Activated naive CD8-positive, alpha-beta T cell treated with anti-CD3 and anti-CD28 coated beads for 36 hours (primary cell): ENCODE measurements at places on chromosomes 12 and 14. TPM values are rescaled to one million over a fixed set of nuclear protein-coding genes. Genes with fewer than 3 reads are reported as not detected.

- H3K36me3 ChIP-seq: no peaks in the 10 kb centered on the region
- DNase-seq: no peak
- H3K4me1 ChIP-seq: no peaks in the 10 kb centered on the region
- H3K27ac ChIP-seq: no peak overlapping the region
Measured at GRCh38 chr12:96810057-96810456, 97.0 kb upstream of the NEDD1 start.

DNA sequence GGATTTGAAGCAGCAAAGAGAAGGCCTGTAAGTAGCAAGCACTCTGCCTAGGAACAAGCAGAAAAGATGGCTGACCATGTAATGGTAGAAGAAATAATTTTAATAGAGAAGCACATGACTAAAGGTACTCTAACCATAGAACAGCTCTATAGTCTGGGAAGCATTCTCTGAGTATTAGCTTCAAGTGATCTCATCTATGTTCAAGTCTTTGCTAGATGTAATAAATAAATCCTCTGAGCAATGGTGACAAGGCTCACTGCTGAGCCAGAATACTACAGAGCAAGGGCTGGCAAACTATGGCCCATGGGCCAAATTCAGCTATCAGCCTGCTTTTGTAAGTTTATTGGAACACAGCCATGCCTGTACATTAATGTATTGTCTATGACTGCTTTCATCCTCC lies 84.8 kb downstream of the PEBP1 start:
- H3K27ac ChIP-seq: no peak overlapping the region
- H3K27me3 ChIP-seq: no peaks in the 10 kb centered on the region
- peaks cover 3% of the 10 kb centered on the region for H3K36me3 ChIP-seq
- H3K4me1 ChIP-seq: no peaks in the 10 kb centered on the region

The FOXG1 gene
- total RNA-seq: not detected

DNA sequence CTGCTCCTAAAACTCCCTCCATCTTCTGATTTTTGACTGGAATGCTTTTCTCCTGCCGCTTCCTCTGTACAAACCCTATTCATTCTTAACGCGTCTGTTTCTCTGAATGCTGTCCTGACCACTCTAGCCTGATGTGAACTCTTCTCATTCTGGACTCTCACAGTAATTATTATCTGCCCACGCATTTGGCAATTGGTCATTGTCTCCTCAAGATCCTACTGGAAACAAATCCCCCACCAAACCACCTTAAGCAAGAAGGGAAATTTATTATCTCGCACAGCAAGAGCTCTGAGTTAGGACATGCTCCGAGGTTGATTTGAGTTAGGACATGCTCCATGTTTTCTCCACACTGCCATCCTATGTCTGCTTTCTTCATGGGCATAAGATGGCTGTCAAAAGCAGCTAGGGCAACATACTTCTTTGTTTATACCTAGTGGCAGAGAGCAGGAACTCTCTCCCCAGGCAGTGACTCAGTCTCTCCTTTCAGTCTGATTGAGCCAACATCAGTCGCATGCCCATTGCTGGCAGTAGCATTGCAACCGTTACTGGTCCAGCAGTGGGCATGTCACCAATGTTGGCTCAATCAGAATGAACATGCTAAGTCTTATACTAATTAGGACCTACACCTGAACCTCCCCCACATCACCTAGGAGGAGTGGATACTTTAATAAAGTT lies 102.2 kb downstream of the SSPN start:
- no peak for DNase-seq
- H3K27me3 ChIP-seq: peaks cover 16% of the 10 kb centered on the region
- H3K4me1 ChIP-seq: peaks cover 24% of the 10 kb centered on the region
- no peak overlapping the region for H3K4me3 ChIP-seq

DNA sequence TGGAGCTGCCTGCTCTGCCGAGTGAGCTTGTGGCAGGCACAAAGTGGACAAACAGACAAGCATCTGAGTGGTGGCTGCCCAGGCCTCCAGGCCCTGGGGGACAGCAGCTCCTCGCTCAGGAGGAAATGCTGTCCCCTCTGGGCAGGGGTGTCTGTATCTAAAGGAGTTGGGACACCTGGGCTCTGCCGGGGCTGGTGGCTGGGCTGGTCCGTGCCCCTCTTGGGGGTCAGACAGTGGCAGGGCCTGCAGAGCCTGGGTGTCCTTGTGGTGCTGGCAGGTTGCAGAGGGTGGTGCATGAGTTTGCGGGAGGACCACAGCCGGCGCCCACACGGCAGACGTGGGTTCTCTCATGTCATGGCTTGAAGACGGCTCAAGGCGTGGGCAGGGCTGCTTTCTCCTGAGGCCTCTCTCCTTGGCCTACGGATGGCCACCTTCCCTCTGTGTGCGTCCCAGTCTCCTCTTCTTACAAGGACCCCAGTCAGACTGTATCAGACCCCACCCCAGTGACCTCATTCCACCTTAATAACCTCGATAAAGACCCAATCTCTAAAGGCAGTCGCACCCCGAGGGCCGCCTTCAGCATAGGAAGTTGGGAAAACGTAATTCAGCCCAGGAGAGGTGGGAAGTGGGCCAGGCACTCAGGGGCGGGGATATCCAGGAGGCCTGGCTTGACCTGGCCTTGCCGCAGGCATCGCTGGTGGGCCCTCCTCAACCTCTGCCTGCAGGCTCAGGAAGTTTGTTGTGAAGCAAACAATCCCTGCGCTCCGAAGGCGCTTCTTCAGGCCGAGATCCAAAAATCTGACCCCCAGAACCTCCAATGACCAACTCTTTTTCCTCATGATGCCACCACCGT lies 110.0 kb downstream of the KIF26A start:
- no peak for DNase-seq
- no peak overlapping the region for H3K27ac ChIP-seq

DNA sequence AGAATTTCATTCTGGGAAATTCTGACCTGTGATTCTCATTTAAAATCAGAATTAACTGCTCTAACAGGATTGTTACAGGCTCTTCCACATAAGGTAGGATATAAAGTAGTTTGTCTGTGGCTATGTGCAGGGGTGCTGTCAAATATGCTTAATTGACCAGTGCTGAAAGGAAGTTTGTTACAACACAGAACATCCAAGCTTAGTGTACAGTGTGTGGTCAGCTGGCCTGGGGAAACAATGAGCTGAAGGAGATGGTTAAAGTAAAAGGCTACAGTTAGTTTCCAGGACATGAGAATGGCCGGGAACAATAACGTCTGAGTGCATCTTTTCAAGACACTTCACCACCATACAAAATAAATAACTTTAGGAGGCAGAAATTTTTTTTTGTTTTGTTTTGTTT lies 68.0 kb downstream of the PKP2 start:
- H3K4me1 ChIP-seq: no peaks in the 10 kb centered on the region
- H3K4me3 ChIP-seq: no peak overlapping the region
- no peaks in the 10 kb centered on the region for H3K36me3 ChIP-seq
- no peak for DNase-seq
- H3K27ac ChIP-seq: no peak overlapping the region
- peaks cover 3% of the 10 kb centered on the region for H3K27me3 ChIP-seq

The ST8SIA1 gene
- 0.28 TPM for total RNA-seq

GRCh38 chr14:103362780-103363179 lies 22.4 kb upstream of the MARK3 start:
- peaks cover 17% of the 10 kb centered on the region for H3K36me3 ChIP-seq
- H3K27me3 ChIP-seq: peaks cover 15% of the 10 kb centered on the region
- no peak for DNase-seq
- H3K4me1 ChIP-seq: peaks cover 4% of the 10 kb centered on the region

The KRT6C gene
- not detected for total RNA-seq

DNA sequence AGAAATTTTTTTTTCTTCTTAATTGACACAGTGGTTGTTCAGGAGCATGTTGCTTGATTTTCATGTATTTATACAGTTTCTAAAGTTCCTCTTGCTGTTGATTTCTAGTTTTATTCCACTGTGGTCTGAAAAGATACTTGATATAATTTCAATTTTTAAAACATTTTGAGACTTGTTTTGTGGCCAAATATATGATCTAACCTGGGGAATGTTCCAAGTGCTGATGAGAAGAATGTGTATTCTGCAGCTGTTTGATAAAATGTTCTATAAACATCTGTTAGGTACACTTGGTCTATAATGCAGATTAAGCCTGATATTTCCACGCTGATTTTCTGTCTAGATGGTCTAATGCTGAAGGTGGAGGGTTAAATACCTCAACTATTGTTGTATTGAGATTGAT lies 151.4 kb upstream of the IFNG-AS1 start:
- H3K27me3 ChIP-seq: no peaks in the 10 kb centered on the region
- no peak for DNase-seq
- no peaks in the 10 kb centered on the region for H3K4me1 ChIP-seq
- no peak overlapping the region for H3K27ac ChIP-seq
- H3K4me3 ChIP-seq: no peak overlapping the region

DNA sequence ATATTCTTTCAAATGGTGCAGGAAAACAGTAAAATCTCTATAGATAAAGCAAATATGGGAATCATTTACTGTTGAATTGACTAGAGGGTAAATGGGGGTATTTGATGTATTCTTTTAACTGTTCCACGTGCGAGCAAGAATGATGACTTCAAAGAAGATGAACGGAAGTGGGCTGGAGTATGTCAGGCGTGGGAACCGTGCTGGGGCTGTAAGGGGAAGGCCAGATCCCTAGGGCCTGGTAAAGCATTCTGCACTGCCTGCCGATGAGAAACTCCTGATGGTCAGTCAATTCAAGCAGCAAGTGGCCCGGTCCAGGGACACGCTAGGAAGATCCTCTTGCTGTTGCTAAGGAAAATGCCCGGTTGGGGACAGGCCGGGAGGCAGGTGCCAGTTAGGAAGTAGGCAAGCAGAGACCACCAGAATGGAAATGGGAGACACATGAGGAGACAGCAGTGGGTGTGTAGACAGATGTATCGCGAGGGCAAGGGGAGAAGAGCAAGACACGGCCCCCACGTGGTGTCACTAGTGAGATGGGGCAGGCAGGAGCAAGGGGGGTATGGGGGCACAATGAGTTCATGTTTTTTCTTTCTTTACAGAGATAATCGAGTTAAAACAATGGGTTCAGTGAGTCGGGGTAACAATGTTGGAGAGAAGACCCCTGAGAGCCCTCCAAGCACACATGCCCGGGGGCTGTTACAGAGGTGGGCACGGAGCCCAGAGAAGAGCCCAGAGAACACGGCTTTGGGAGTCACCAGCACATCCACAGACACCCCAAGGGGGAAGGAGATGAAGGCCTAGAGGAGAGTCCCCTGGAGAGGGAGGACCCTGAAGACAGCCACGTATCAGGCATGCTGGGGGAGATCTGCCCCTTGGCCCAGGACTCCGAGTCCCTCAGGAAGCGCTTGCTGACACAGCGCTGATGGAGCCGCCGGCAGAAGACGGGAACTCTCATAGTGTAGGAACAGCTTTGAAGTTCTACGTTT lies 37.2 kb downstream of the FBXO21 start:
- H3K4me3 ChIP-seq: no peak overlapping the region
- no peak overlapping the region for H3K27ac ChIP-seq
- H3K4me1 ChIP-seq: peaks cover 40% of the 10 kb centered on the region
- DNase-seq: no peak
- no peaks in the 10 kb centered on the region for H3K27me3 ChIP-seq
- H3K36me3 ChIP-seq: peaks cover 31% of the 10 kb centered on the region

DNA sequence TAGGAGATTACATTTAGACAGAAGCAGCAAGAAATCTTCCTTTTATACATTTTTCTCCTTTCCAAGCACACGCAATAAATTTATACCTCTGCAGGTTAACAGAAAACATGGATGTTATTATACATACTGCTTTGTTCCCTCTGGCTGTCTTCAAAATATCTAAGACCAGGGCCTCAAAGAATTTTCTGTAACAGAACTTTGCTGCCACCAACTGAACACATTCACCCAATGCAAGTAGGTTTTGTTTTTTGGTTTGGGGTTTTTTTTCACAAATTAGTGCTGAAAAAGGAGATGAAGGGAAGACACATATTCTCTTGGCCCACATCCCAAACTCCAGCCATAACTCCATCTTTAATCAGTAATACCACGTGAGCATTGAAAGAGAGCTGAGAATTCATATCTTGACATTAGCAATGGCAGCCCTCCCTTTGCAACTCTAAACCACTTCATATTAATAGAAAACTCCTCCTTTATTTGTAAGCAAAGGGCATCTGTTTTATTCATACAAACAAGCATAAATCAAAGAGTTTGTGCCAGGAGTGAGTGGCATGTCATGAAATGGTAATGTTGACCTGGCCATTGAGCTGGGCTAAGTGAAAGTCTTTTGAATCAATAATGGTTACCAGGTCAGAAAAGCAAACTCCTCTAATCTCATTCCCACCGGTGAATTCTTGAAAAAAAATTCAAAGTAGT lies 150.8 kb upstream of the FSCB start:
- no peak overlapping the region for H3K4me3 ChIP-seq
- no peak for DNase-seq
- no peak overlapping the region for H3K27ac ChIP-seq

The KLRC3 gene
- 1.1 TPM for total RNA-seq

The PLEKHD1 gene
- total RNA-seq: not detected

DNA sequence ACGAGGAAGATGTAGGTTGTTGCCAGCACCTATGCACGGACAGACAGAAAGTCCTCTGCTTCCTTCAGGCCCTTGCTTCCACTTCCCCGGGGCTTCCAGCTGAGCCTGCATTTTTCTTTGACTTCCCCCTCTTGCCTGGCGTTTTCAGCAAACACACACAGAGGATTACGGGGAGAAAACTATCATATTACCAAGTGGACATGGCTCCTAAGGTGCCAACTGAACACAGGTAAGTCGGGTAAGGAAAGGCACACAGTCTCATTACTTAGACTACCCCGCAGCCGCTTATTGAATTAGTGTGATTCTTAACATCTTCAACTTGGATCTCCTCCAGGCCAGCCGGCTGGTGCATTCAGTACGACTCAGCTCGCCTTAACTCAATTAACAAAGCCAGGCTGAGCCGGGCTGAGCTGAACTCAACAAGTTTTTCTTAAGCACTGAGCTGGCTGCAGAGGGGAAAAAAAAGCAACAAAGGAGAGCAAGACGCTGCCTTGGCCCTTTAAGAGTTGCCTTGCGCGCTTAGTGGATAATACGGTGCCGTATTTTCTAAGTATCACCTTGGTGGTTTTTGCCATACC lies 19.2 kb upstream of the MAP1LC3B2 start:
- no peak overlapping the region for H3K4me3 ChIP-seq
- H3K27ac ChIP-seq: no peak overlapping the region
- no peaks in the 10 kb centered on the region for H3K27me3 ChIP-seq
- H3K36me3 ChIP-seq: no peaks in the 10 kb centered on the region
- peaks cover 29% of the 10 kb centered on the region for H3K4me1 ChIP-seq

- H3K4me3 ChIP-seq: no peak overlapping the region
- DNase-seq: no peak
- H3K27me3 ChIP-seq: no peaks in the 10 kb centered on the region
- H3K27ac ChIP-seq: no peak overlapping the region
Measured at GRCh38 chr12:93134175-93134890, 205.2 kb upstream of the EEA1 start.

The SERPINA10 gene
- not detected for total RNA-seq

DNA sequence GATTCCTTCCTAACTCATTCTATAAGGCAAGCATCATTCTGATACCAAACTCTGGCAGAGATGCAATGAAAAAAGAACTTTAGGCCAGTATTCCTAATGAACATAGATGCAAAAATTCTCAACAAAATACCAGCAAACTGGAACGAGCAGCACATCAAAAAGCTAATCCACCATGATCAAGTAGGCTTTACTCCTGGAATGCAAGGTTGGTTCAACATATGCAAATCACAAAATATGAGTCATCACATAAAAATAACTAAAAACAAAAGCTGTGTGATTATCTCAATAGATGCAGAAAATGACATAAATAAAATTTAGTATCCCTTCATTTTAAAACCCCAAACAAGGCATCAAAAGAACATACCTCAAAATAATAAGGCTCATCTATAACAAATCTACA lies 98.9 kb downstream of the ACSS3 start:
- no peaks in the 10 kb centered on the region for H3K27me3 ChIP-seq
- no peak overlapping the region for H3K4me3 ChIP-seq
- DNase-seq: no peak
- no peaks in the 10 kb centered on the region for H3K4me1 ChIP-seq

- DNase-seq: no peak
- H3K27me3 ChIP-seq: no peaks in the 10 kb centered on the region
- H3K36me3 ChIP-seq: no peaks in the 10 kb centered on the region
- no peak overlapping the region for H3K4me3 ChIP-seq
- no peaks in the 10 kb centered on the region for H3K4me1 ChIP-seq
Measured at GRCh38 chr14:27608377-27608776, 1010.5 kb upstream of the NOVA1 start.
